ENCODE measurements at places on chromosomes 16 and 17.

DNA sequence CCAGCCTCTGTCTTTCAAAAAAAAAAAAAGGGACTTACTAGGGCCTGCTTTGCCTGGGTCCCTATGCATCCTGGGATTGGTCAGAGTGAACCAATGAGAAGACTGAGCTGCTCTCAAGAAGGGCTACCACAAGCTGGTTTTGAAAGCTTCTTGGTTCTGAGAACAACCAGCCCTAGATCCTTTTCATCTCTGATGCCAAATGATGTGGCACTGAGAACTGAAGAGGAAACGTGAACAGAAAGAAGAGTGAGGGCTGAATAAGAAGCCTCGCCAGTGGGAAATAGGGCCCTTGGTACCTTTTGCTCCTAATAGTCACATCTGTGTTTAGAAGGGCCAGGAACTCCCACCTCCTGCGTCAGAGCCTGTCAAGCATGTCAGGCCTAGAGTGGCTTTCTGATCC lies 10.7 kb downstream of the TACO1 start:
- no peak for DNase-seq

- no peak for DNase-seq
These were observed 23.0 kb upstream of the CYLD start for GRCh38 chr16:50718761-50719400.

DNA sequence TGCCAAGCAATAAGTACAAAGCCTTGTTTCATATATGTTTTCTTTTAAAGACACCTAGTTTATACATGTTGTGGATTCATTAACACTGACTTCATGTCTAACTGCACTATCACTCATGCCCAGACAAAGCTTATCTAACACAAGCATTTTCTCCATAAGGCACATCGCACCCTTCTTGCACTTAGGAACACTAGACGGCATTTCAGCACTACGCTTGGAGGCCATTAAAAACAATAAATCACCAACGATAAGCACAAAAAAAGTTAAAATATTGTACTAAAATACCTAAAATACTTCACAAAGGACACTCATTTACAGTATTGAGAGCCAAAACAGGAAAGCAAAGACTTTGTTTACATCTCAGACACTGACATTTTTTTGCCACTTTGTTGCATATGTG lies 39.0 kb upstream of the TEKT3 start:
- DNase-seq = no peak

DNA sequence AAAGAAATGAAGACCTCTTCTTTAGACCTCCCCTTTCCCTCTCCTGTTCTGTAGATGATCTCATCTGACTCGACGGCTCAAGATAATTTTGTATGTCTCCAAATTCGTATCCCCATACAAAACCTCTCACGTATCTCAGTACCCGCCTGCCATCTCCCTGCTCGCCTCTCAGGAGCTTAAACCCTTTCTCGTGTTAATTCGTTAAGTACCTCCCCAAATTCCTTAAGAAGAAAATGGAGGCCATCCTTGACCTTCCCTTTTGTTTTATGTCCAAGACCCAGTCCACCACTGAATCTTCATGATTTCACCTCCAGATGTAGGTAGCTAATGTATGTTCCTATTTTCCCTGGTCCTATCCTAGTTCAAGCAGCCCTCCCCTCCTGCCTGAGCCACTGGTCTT lies 41.6 kb downstream of the OR3A1 start:
- no peak for DNase-seq

DNA sequence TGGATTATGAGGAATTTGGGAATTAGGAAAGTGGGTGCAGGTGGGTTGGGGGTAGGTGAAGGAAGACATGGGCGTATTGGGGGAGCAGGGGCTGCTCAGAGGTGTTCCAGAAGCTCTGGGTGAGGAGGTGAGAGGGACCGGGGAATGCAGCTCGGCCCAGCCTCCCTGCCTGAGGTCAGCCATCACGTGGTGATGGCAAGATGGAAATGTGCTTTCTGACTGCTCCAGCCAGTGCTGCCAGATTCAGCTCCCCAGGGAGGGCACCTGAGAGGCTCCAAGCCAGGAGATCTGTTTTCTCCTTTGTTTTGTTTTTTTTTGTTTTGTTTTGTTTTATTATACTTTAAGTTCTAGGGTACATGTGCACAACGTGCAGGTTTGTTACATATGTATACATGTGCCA lies 35.2 kb upstream of the STH start:
- DNase-seq = no peak

GRCh38 chr16:31486045-31486444 lies 3.1 kb downstream of the SLC5A2 start:
- DNase-seq = no peak

DNA sequence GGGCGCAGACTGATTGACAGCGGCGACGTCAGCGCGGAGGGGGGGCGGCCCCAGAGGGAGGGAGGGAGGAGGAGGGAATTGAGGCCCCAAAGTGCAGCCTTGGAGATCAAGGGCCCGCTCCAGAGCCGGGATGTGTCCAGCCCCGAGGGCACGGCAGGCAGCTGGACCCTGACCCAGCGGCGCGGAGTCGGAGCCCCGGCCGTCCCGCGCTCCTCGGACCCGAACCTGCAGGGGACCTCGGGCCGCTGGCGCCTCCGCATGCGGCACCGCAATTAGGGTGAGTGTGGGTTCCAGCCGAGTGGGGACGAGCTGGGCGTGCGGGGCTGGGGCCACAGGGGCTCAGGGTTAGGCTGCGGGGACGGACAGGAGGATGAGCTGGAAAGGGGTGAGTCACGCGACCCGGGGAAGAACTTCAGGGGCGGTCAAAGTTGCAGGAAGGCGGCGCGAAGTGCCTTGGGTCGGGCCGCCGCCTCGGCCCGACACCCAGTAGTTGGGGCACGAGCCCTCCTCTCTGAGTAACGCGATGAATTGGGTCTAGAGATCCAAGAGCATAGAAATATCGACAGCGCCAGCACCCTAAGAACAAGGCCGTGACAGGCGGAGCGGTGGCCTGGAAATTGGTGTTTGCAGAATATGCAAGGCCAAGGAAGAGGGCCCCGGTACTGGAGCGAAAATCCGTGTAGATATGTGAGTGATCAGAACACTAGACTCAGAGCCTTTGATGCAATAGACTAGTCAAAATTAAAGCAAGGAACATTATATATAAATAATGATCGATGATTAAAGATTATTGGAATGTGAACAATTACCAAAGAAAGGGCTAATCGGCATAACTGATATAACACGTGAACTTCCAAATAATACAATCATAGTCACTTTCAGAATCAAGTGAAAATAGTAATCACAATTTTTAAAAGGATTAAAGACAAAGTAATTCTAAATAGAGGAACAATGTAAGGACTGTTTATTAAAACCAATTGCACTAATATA lies at the start of gene TBX4:
TBX4 (plus strand) TSS at position 122 of the 990 bp plus-strand sequence. CDS start 4,069 bp downstream, outside the sequence.
- no peak for DNase-seq

DNA sequence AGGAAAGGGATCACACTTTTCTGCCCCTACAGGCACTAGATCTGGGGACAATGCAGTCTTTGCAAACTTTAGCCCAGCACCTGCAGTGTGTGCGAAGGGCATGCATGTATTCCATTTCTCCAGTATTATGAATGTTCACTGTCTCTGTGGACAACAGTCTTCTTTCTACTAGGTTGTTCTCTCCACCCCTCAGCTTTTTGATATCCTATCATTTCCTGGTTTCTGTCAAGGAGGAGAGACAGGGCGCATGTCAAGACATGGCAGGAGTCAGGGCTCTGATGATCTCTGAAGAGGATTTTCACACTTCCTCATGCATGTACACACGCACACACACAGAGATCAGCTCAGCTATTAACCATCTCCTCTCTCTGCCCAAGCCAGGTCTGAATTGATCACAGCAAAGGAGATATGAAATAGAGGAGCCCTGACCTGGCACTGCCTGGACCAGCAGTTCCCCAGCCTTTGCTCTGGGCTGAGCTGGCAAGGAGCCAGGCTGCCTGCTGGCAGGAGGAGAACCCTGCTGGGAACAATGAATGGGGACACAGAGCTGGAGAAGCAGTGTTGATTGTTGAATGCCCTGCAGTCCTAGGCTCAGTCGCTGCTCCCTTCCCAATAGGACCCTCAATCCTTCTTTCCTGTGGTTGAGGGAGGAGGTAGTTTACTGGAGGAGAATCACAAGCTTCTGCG lies 2.6 kb downstream of the GPR179 start:
- no peak for DNase-seq

DNA sequence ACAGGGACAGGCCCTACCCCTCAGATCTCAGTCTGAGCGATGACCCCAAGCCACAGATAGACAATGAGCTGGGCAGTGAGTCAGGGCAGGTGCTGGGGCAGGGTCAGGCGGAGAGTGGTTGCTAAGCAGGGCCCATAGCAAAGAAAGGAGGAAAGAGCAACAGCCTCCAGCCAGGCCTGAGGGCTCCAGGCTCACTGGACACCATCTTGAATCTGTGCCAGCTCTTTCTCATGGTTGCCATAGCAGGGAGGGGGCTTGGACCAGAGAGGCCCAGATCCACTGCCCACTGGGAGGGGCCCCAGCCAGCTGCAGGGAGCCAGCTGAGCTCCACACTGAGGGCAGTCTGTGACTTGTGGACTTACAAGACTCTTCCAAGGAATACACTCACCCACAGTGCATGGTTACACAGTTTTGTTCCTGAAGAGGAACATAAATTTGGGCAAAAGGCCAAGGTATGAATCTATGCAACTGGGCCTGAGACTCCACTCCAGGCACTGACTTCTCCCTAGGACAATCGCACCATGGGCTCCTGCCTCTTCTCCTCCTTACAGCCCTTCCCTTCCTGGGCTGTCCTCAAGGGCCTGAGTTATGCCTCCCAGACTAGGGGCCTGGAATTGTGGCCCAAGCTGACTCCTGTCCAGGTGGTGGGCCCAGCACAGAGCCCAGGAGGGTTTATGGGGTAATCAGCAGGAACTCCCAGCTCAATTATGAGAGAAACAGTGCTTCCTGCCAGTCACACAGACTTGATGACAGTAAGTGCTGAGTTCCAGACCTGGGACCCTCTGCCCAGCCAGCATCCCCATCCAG lies 59.9 kb downstream of the BEAN1 start:
- no peak for DNase-seq

GRCh38 chr17:68587026-68587425 lies 14.1 kb downstream of the FAM20A start:
- no peak for DNase-seq

DNA sequence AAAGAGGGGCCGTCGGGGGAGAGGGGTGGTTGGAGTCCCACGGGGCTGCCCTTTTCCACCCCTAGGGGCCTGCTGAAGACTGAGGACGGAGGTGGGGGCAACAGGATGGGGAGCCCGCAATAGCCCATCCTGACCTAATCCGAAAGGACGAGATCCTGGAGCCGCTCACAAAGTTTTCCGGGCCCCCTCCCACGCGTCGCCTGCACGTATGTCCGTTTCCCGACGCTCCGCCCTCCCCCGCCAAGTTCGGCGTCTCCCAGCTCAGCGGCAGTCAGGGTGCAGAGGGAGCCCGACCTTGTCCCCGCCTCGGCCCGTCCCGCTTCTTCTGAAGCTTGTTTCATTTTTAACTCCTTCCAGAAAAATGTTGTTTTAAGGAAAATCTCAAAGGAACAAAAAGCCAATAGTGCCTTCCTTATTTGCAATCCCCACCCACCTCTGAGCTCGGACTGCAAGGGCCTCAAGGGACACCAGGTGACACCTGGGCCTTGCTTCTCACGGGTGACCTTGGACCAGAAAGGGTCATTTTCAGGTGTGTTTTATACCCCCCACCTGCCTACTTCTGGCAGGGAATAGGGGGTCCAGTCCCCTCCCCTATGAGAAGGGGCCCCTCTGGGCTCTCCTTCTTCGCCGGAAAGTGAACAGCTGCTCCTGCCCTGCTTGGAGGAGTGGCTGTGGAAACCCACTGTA lies 3.4 kb upstream of the ZNF423 start:
- no peak for DNase-seq

GRCh38 chr17:45296003-45296832 lies 20.6 kb downstream of the MAP3K14 start:
- no peak for DNase-seq

GRCh38 chr16:50724306-50724705 lies 17.6 kb upstream of the CYLD start:
- no peak for DNase-seq

- no peak for DNase-seq
These were observed 82.8 kb downstream of the TBC1D16 start for GRCh38 chr17:79952901-79953300.

DNA sequence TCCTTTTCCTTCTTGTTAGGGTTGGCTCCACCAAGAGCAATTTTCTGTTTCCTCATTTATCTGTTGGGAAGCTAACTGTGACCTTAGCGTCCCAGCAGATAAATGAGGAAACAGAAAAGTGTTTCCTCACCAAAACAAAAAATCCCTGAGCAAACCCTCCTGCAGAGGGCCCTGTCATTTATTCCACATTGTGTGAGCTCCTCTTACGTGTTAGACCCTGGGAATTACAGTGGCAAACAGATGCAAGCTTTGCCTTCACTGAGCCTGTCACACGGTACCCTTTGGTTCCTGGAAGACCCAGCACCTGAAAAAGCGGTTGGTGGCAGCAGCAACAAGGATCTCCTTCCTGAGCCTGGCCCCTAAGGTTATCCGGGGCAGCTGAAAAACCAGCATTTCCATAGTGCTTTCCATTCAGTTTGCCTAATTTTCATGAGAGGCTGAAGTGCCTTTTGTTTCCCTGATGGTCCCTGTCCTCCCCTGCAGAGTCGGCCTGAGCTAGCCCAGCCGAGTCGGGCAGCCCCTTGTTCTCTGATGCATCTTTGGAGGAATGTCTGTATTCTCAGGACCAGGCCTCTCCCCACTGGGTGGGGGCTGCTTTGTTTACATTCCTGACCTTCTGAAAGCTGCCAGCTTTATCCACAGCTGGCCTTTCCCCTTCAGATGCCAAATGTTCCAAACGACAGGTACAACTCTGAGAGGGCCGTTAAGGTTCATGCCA lies 34.7 kb downstream of the YPEL2 start:
- no peak for DNase-seq

GRCh38 chr16:62583414-62583813 lies 547.2 kb upstream of the CDH8 start:
- DNase-seq = no peak

- DNase-seq = no peak
These were observed 68.9 kb upstream of the SDK2 start for GRCh38 chr17:73713136-73713535.

- no peak for DNase-seq
These were observed 13.8 kb upstream of the C16orf87 start for GRCh38 chr16:46844771-46845170.

- DNase-seq = no peak
These were observed 562 bp downstream of the ZC3H7A start for GRCh38 chr16:11796227-11797165.

GRCh38 chr17:45756266-45756991 lies 27.7 kb upstream of the CRHR1 start:
- no peak for DNase-seq
